ENCODE measurements at places on chromosomes 1 and 21.
A peak's percentile ranks its signal among the peaks of the same experiment; 100 is the strongest.

DNA sequence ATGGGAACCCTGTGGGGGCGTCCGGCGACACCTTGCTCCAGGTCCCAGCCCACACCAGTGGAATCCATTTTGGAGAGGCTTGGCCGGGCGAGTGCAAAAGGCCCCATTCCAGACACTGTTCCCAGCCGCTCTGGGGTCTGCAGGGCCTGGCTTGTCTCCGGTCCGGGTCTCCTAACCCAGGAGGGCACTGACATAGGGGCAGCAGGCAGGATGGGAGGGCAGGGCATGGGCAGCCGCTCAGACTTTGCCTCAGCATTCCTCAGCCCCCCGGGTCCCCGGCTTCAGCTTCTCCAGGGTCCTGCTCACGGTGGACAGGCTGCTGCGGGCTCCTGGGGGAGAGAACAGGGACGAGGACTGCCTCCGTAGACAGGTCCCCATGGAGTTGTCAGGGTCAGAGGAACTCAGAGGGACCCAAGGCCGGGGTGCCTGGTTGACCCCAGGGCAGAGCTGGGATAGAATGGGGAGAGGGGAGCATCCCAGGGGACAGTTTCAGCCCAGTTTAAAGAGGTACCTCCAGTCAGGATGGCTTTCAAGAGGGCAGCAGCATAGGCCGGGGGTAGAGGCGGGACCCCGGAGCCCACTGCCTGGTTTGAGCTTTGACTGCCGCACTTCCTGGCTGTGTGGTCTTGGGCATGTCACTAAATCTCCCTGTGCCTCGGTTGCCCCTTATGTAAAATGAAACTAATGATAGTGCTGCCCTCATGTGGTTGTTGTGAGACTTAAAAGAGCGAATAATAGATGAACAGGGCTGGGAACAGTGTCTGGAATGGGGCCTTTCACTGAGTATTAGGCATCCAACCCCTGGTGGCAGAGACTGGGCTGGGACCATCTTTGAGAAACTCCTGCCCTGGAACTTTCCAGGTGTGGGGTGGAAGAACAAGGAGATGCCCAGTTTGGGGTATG is 3.7 kb downstream of the KNCN start:
- DNase-seq = no peak

DNA sequence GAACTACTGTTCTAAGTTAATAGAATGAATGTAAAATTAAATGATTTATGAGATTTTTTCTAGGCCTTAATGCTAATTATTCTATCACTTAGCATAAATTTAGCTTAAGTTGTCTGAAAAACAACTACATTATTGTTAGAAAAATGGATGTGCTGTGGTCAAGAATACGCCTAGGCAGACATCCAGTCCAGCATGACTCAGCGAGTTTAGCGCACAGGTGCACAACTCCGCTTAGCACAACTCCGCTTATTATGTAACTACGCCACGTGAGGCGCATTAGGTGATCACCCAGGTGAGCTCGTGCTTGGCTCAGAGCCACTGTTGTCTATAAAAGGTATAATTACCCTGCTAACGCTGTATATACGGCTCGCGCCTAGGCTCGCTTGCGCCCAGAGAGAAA is 1043.6 kb upstream of the ADGRL4 start:
- DNase-seq = no peak

- no peak for DNase-seq
These were observed 199.3 kb upstream of the MAP1LC3C start for GRCh38 chr1:242197907-242198820.

DNA sequence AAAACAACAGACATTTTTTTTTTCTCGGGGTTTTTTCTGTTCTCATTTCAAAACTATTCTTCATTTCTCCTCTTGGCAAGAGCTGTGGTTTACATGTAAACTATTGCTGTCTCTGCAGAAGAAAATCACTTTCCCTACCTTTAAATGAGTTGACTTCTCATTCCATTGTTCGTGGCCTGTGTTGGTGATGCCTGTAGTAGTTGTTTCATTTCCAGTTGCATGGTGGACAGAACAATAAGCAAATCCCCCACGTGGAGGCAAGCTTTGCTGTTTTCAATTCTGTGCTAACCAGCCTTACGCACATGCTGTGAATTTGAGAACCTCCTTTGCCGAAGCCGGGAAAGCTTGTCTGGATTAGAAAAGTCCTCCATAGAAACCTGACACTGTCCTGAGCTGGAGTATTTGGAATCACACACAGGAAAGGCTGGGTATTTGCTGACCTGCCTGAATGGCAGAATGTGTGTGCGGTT is 26.2 kb upstream of the MAP3K7CL start:
- DNase-seq = no peak

DNA sequence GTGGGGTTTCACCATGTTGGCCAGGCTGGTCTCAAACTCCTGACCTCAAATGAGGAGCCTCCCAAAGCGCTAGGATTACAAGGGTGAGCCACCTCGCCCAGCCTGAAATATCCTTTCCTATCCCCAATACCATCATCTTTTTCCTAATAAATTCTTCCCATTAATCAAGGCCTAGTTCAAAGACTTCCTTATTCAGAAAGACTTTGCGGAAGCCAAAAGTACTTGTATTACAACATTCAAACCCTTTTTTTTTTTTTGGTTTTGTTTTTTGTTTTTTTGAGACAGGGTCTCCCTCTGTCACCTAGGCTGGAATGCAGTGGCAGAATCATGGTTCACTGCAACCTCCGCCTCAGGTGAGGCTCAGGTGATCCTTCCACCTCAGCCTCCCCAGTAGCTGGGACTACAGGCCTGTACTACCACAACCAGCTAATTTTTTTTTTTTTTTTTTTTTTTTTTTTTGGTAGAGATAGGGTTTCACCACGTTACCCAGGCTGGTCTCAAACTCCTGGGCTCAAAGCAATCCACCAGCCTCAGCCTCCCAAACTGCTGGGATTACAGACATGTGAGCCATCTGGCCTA is 7.6 kb downstream of the SLC19A2 start:
- no peak for DNase-seq

GRCh38 chr1:235161685-235162327 is 756 bp upstream of the RBM34 start:
- DNase-seq = no peak

DNA sequence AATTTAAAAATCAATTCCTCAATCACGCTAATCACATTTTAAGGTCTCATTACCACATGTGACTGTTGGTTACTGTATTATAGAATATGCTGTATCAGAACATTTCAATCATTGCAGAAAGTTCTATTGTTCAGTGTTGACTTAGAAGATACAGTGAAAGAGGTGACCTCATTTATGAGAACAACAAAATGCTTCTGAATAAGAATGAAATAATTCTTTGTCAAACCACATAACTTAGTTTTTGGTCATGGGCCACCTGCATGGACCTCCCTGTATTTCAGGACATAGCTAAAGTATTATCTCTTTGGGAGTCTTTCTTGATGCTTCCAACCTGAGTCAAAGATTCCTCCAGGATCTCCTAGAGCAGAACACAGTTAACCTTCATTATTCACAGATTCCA is 22.3 kb downstream of the MFSD2A start:
- DNase-seq = no peak

DNA sequence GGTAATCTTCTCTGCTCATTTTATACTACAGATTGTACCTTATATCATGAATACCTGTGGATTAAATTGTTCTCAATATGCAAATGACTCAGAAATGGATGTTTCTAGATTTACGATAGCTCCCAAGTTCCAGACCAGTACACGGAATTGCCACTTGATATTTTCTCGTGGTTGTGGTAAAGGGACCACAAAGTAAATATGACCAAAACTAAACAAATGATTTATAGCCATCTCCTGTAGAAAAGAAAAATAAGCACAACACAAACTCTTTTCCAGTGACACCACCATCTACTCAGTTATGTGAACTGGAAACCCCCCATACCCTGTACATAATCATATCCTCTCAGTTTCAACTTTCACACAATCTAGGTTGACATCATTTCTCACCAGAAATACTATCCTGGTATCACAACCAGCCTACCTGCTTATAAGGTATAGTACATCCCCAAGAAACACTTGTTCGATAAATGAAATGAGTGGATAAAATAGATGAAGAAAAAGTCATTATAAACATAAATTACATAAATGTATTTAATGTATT is 172.3 kb downstream of the ADGRL4 start:
- no peak for DNase-seq

DNA sequence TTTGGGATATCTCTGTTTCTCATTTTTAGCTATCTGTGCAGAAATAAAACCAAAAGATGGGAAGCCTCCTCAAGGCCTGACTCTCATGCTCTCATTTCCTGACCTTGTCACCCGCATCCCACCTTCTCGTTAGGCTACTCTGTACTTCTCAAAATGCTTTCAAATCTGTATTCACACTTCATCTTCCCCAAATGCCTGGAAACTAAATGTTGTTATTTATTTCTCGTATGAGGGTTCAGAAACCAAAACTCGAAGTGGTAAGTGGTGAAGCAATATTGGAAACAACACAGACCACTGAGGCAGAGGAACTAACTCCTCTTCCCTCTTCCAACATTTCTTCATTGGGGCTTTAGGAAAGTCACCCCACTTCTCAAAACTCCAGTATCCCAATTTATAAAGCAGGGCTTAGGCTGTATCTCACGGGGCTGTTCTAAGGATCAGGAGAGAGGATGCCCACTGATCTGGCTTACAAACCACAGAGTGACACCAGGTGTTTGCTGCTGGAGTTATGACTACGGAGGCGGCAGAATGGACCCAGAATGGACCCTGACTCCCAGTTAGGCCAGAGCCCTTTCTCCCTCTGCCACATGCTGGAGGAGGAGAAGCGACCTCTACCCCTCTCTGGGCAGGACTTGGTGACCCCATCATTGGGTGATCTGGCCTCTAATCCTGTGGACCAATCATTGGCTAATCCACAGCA is 3.5 kb downstream of the SLAMF7 start:
- DNase-seq = no peak

DNA sequence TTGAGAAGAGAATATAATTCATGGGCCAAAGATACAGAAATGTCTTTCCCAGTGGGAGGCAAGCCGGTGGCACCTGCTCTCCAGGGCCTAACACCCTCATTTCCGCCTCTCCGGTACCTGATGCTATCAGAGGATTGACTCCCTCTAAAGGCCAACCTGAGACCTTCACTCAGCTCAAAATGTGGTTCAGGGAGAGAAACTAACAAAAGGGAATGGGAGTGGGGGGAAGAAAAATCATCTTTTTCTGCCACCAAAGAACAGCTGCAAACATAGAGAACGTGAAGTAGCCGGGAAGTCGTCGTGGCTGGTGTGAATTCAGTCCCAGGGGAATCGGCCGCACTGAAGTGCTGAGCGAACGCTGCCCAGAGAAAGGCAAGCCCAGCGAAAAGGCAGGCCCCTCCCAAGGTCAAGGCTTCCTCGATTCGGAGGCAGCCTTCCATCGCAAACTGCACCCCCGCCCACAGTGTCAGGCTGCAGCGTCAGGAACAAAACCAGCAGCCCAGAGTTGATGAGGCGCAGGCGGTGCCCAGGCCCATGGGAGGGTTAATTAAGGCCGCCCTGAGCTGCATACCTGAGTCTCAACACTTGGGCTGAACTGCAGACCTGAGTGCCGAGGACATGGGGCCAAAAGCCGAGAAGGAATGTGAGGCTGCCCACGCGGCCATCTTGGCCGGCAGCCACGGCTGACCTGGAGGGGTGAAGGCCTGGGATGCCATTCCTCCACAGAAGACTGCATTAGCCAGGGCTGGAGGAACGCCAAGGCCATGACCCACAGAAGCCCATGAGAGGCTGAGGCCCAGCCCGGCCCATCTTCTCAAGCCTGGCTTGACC is 160.2 kb downstream of the PSMG1 start:
- DNase-seq = no peak

GRCh38 chr1:59730302-59730701 is 84.4 kb upstream of the HOOK1 start:
- DNase-seq = no peak

- no peak for DNase-seq
These were observed 12.6 kb downstream of the VN1R5 start for GRCh38 chr1:247268390-247269045.

DNA sequence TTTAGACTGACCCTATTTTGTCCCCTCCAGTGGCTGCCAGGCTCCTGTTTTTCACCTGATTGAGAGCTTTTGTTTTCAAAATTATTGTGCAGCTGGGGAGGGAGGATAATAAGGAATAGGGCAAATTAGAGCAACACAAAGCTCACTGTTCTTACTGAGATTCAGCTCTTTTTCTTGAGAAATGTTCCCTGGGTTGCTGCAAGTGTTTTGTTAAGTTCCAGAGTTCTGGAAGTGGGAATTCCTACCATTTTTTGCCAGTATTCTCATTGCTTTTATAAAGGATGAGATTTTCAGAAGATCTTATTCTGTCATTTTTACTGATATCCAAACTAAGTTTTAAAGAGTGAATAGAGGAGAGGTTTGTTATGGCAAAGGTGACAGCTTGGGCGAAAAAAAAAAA is 417.7 kb downstream of the SIPA1L2 start:
- DNase-seq = no peak

GRCh38 chr1:45071567-45071966 is 59.5 kb downstream of the UROD start:
- DNase-seq = no peak

- DNase-seq = no peak
These were observed 139.2 kb downstream of the CASZ1 start for GRCh38 chr1:10657088-10657847.

- peak; percentile 24 for DNase-seq
These were observed 1.2 kb downstream of the NIPAL3 start for GRCh38 chr1:24416666-24417391.

GRCh38 chr1:225881081-225881958 is 860 bp downstream of the TMEM63A start:
- peak; percentile 32 for DNase-seq

DNA sequence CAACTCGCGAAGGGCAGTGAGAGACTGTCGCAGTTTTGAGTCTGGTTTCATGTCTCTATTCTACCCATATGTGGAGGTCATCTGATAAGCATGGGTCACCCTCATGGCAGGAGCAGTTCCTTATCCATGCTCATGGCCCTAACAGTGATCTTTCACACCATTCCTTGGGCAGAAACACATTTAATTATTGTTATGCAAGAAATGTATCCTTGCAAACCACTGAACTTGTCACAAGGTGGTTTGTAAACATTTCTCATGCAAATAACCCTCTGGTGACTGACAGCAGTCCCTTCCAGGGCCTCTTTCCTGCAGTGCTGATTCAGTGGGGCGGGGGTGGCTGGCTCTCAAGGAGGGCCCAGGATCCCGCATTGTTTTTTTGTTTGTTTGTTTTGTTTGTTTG is 421.4 kb upstream of the RUNX1 start:
- DNase-seq = no peak

- DNase-seq = no peak
These were observed 1.8 kb downstream of the RER1 start for GRCh38 chr1:2393471-2393877.

DNA sequence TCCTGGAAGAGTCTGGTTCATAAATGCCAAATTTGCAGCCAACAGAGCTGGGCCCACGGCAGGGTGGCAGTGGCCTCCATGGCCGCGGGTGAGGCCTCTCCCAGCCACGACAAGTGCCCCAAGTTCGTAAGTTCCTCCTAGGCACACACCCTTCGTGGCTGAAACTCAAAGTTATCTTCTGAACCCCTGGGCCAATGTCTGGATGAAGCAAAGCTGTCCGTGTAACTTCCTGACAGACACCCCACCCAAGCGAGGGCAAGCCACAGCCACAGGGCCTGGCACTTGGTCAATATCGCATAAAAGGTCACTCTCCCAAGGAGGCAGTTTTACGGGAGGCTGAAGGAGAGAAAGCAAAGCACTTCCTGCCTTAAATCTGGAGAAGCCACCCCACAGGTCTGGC is 27.8 kb upstream of the GPR153 start:
- no peak for DNase-seq

All from effector CD4-positive, alpha-beta T cell (primary cell).